ENCODE measurements at places on chromosomes 3 and 15. TPM values are rescaled to one million over a fixed set of nuclear protein-coding genes. Genes with fewer than 3 reads are reported as not detected.

P2RY14 gene
- 1.1 TPM for total RNA-seq

HYKK gene
- 2.6 TPM for total RNA-seq

GOLGA8G gene
- total RNA-seq: not detected

COLQ gene
- 0.52 TPM for total RNA-seq

KBTBD8 gene
- total RNA-seq: 0.98 TPM

NANOGP8 gene
- total RNA-seq: 5.9 TPM

GALNT15 gene
- total RNA-seq: 113 TPM

ISLR2 gene
- 1.1 TPM for total RNA-seq

DNA sequence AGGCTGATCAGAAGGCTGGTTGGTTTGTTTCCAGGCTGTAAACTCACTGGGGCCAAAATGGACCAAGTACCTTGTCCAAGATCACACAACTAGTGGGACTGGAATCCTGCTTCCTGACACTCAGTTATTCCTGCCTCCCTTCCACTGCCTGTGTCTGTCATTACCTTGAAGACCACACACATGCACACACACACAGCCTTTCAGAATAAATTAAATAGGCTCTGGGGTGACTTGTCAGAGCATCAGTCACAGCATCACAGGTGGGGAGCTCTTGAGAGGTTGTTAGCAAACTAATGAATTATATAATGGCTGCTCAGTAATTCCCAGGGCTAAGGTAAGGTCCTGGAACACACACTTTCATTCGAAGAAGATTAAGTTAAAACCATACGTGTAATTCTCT lies 231.8 kb downstream of the UACA start:
- no peak overlapping the region for H3K27ac ChIP-seq
- H3K27me3 ChIP-seq: peaks cover 5% of the 10 kb centered on the region
- DNase-seq: no peak
- H3K36me3 ChIP-seq: no peaks in the 10 kb centered on the region

DNA sequence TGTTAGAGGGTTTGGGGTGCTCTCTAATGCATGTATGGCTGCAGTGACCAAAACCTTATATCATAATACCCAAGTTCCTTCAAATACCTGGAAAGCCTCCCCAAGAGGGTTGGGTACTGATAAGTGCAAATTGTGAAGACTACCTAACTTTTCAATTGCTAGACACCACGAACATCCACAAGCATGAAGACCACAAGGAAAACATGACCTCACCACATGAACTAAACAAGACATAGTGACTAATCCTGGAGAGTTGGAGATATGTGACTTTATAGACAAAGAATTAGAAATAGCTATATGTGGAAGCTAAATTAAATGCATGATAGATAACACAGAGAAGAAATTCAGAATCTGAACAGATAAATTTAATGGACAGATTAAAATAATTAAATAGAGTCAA lies 23.9 kb upstream of the AADACL2 start:
- no peak overlapping the region for H3K4me3 ChIP-seq
- DNase-seq: no peak
- no peak overlapping the region for H3K27ac ChIP-seq
- H3K4me1 ChIP-seq: no peaks in the 10 kb centered on the region
- no peaks in the 10 kb centered on the region for H3K36me3 ChIP-seq

DNA sequence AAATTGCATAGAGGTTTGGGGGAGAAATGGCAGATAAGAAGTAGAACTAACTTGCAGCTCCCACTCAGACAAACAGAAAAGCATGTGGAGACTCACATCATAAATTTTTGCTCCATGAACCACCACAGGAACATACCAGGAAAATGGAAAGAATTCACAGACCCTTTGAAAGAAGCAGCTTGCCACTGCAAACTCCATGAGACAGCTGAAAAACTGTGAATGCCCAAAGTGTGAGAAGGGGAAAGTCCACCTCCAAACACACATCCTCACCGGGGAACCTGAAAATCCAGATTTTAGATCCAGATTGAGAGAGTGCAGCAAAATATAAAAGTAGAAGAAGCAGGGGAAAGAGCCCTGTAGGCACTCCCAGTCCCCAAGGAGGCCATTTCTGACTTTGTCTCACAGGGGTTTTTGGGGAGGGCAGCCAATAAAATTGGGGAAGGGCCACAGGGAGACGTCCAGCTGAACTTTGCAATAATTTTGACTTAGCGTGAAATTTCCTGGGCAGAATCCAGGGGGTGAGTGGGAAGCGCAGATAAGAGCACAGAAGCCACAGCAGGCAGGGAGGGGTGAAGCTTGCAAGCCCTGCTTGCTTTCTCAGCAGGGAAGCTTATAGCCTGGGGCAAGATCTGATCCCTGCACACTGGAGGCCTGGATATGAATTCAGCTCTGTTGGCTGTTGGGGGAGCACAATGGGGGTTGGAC lies 183.4 kb upstream of the UBE2E2 start:
- H3K27me3 ChIP-seq: no peaks in the 10 kb centered on the region
- no peak overlapping the region for H3K27ac ChIP-seq
- peaks cover 18% of the 10 kb centered on the region for H3K4me1 ChIP-seq

GRCh38 chr3:43582866-43583265 lies 38.9 kb downstream of the ANO10 start:
- H3K36me3 ChIP-seq: no peaks in the 10 kb centered on the region
- H3K4me3 ChIP-seq: no peak overlapping the region
- H3K4me1 ChIP-seq: no peaks in the 10 kb centered on the region
- DNase-seq: no peak
- no peaks in the 10 kb centered on the region for H3K27me3 ChIP-seq
- no peak overlapping the region for H3K27ac ChIP-seq

- no peak for DNase-seq
- H3K27me3 ChIP-seq: no peaks in the 10 kb centered on the region
- H3K4me1 ChIP-seq: no peaks in the 10 kb centered on the region
- peaks cover 98% of the 10 kb centered on the region for H3K36me3 ChIP-seq
- H3K27ac ChIP-seq: no peak overlapping the region
These were observed 44.2 kb downstream of the MKRN2 start for GRCh38 chr3:12601072-12601471.

DNA sequence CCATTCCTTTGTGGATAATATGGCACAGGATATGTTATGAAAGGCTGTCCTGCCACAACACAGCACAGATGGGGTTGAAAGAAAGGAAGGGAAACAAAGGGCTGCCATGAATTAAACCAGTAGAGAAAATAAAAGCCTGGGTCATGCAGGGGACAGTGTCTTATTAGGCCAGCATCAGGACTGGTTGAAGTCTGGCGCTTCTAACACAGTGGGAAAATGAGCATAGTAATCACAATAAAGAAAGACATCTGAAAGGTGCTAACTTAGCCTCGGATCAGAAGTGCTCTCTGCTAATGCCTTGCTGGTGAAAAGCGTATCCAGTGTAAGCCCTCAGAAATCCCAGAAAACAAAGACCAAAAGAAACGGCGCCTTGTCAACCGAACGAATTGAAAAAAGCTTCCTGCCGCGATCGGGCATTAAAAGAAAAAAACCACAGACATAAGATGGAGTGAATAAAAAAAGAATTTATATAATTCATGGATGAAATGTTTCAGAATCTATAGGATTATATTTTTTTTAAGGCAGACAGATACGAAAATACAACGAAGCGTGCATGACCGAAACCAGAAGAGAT lies 566 bp upstream of the MKRN3 start:
- no peaks in the 10 kb centered on the region for H3K4me1 ChIP-seq
- H3K27me3 ChIP-seq: peaks cover 2% of the 10 kb centered on the region
- no peaks in the 10 kb centered on the region for H3K36me3 ChIP-seq
- no peak for DNase-seq

DNA sequence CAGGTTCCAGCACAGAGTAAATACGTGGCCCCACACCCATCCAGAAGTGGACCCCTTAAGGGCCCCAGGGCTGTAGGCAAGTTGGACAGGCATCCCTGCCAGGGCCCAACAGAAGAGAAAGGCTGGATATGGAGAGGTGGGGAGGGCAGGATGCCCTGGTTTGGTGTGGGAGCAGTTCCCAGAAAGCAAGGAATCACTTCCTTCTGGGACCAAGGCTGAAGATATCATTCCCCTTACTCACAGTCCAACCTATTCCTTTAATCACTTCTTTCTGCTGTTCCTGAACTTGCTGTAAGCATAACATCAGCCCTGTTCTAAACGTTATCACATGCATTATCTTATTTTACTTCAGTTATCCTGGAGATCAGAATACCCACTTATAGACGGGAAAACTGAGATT lies 6.1 kb upstream of the MESP2 start:
- H3K27ac ChIP-seq: no peak overlapping the region
- no peak for DNase-seq
- no peaks in the 10 kb centered on the region for H3K27me3 ChIP-seq
- peaks cover 12% of the 10 kb centered on the region for H3K4me1 ChIP-seq
- no peaks in the 10 kb centered on the region for H3K36me3 ChIP-seq

GRCh38 chr3:141972399-141972798 lies 96.0 kb downstream of the ATP1B3 start:
- H3K4me3 ChIP-seq: no peak overlapping the region
- H3K4me1 ChIP-seq: no peaks in the 10 kb centered on the region
- peaks cover 10% of the 10 kb centered on the region for H3K36me3 ChIP-seq
- H3K27ac ChIP-seq: no peak overlapping the region
- DNase-seq: no peak
- no peaks in the 10 kb centered on the region for H3K27me3 ChIP-seq

DNA sequence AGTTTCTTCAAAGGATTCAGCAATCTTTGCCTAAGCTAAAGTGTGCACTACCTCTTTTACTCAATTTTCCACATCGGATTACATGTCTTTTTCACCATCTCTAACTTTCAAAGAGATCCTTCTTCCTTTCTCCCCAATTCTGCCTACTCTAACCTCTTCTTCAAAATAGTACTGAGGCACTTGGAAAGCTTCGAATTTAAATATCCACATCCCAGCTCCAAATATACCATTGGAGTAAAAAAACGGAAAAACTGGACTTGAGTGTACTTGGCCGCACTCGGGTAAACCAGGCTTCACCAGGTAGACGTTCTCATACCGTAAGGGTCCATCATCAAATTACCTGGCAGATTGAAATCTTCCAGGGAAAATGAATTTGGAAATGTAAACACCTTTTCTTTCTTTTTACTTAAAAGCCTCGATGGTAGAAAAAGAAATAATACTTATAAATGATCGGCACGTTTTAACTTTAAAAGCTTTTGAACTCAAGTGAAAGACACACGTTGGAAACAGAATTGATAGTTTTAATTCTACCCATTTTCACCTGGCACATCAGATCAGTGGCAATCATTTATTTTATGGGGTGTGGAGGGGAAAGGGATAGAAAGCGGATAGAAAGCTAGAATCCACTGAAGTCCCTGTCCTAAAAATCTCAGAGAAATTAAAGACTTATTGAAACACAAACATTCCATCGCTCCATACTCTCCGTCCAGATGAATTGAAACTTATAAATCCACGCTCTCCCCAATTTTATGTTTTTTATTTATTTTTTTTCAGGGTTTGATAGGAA lies 8.2 kb upstream of the MEIS2 start:
- DNase-seq: no peak
- H3K4me1 ChIP-seq: peaks cover 20% of the 10 kb centered on the region
- H3K27ac ChIP-seq: no peak overlapping the region
- H3K36me3 ChIP-seq: no peaks in the 10 kb centered on the region
- peaks cover 39% of the 10 kb centered on the region for H3K27me3 ChIP-seq
- no peak overlapping the region for H3K4me3 ChIP-seq

DNA sequence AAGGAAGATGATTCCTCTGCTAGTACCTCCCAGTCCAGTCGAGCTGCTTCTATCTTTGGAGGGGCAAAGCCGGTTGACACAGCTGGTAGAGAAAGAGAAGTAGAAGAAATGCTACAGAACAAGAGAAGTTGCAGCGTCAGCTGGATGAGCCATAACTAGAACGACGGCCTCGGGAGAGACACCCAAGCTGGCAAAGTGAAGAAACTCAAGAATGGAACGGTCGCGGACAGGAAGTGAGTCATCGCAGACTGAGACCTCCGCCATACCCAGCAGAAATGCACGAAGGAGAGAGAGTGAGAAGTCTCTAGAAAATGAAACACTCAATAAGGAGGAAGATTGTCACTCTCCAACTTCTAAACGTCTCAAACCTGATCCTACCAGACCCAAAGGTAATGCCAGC lies 19.0 kb upstream of the PARP14 start:
- no peaks in the 10 kb centered on the region for H3K36me3 ChIP-seq
- no peaks in the 10 kb centered on the region for H3K4me1 ChIP-seq
- no peak overlapping the region for H3K4me3 ChIP-seq
- no peak for DNase-seq

DNA sequence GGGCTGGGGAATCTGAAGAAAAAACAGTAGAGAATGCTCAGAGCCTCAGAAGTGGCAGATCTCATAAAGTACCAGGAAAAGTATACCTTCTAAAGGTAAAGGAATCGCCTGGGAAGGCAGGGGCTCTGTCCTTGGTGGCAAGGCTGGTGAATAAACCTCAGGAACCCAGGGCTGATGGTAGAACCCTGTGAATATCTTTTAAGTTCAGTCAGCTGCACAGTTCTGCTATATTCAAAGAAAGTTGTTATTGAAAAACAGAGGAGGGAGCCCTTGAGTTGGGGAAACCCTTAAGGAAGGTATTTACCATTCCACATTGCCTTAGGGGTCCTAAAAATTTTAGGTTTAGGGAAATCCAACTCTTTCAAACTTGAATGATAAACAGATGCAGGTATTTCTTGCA lies 31.2 kb downstream of the ZPLD1 start:
- H3K4me1 ChIP-seq: no peaks in the 10 kb centered on the region
- H3K27ac ChIP-seq: no peak overlapping the region
- H3K4me3 ChIP-seq: no peak overlapping the region

GRCh38 chr3:43872301-43872700 lies 181.6 kb downstream of the ABHD5 start:
- no peaks in the 10 kb centered on the region for H3K4me1 ChIP-seq
- H3K27me3 ChIP-seq: peaks cover 3% of the 10 kb centered on the region
- DNase-seq: no peak
- no peaks in the 10 kb centered on the region for H3K36me3 ChIP-seq
- H3K4me3 ChIP-seq: no peak overlapping the region

DNA sequence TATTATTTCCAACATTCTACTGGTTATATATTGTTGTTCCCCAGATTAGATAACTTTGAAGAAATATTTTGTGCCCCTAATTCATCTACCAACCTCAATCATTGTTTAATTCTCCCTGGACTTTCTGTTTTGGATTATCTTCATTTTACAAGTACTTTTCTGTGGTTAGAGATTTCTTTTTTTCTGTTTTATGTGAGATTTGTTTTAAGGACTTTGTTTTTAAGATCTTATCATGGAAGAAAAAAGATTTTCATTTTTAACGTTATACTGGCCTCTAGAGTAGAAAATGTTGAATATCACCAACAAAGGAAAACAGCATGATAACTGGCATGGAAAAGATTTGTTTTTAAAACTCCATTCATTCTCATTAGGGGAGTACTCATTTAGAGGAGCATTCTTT lies 210.9 kb upstream of the KCNMB2 start:
- H3K27ac ChIP-seq: no peak overlapping the region
- no peaks in the 10 kb centered on the region for H3K36me3 ChIP-seq
- peaks cover 8% of the 10 kb centered on the region for H3K4me1 ChIP-seq
- no peaks in the 10 kb centered on the region for H3K27me3 ChIP-seq
- no peak for DNase-seq

GRCh38 chr3:119469418-119470189 lies 841 bp downstream of the POGLUT1 start:
- no peaks in the 10 kb centered on the region for H3K27me3 ChIP-seq
- peaks cover 16% of the 10 kb centered on the region for H3K4me1 ChIP-seq

GRCh38 chr3:177141899-177142646 lies 55.2 kb downstream of the TBL1XR1 start:
- DNase-seq: no peak
- H3K36me3 ChIP-seq: no peaks in the 10 kb centered on the region
- H3K27ac ChIP-seq: no peak overlapping the region
- no peaks in the 10 kb centered on the region for H3K27me3 ChIP-seq
- H3K4me3 ChIP-seq: no peak overlapping the region

- no peak overlapping the region for H3K27ac ChIP-seq
- H3K36me3 ChIP-seq: no peaks in the 10 kb centered on the region
- peak; percentile 55 for DNase-seq
- peaks cover 12% of the 10 kb centered on the region for H3K4me1 ChIP-seq
- no peaks in the 10 kb centered on the region for H3K27me3 ChIP-seq
- H3K4me3 ChIP-seq: no peak overlapping the region
These were observed 172.5 kb upstream of the GADL1 start for GRCh38 chr3:31067004-31067403.

All from suprapubic skin (tissue), 4 donors.